Muscle of arm (tissue), 14 donors: ENCODE measurements at places on chromosomes 4 and X. TPM values are rescaled to one million over a fixed set of nuclear protein-coding genes. Genes with fewer than 3 reads are reported as not detected.

DNA sequence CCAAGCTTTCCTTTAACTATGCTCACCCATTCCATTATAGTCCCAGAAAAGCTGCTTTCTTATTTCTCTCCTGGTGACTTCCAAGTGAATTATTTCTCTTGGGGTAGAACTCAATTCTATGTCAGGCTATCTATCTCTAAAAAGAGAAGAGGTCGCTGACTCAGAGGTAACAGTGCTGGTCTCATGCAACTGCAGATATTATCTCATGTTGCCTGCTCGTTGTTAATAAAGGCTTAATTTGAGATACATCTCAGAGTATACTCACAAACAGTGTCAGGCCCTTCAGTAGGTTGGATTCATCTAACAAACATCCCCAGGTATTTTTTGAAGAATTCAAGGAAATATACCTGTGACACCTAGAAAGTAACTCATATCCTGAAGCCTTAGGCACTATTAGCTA lies 2.7 kb downstream of the TMEM154 start:
- DNase-seq = no peak

GRCh38 chr4:98781641-98782357 lies 123.4 kb upstream of the TSPAN5 start:
- DNase-seq = no peak

DNA sequence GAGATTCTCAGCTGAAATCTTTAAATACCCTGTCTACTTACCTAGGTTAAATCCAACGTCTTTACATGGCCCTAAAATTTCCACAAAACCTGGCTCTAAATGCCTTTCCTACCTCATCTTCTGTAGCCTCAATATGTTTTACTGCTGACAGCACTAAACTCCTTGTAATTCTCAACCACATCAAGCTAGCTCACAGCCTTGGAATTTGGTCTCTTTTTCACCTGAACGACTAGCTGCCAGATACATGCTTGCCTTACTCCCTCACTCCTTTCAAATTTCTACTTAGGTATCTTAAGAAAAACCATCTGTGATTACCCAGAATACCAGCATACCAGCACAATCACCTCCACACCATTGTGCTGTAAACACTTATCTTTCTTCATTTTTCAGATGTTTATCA lies 635.6 kb upstream of the PCDH10 start:
- DNase-seq = no peak

GRCh38 chrX:132561483-132561882 lies 72.6 kb upstream of the MBNL3 start:
- DNase-seq = no peak

GRCh38 chrX:11351375-11352295 lies 58.4 kb downstream of the AMELX start:
- peak; percentile 46 for DNase-seq

SPATA4 gene
- polyA plus RNA-seq = 0.56 TPM

- DNase-seq = no peak
These were observed 46.7 kb downstream of the TMEM154 start for GRCh38 chr4:152633118-152633517.

- DNase-seq = no peak
These were observed 20.3 kb downstream of the ATP8A1 start for GRCh38 chr4:42636645-42636949.

DNA sequence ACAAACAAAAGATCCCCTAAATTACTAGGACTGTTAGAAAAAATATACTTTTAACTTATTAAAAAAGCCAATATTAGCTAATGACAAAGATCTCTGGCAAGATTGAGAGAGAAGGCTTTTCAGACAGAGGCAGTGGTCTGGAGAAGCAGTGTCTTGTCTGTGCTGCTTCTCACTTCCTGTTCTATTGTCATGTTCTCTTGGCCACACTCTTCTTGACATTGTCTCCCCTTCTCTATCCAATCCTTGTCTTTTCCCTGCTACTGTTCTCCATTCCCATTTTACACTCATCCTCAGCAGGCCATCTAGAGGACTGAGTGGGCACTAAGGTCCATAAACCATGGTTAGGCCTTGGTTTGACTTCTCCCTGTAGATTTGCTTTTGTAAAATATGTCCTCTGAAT lies 14.0 kb upstream of the TAPT1 start:
- DNase-seq = no peak

NIPAL1 gene
- polyA plus RNA-seq = 3.8 TPM

GRCh38 chrX:33211356-33212260 lies at the start of gene DMD:
Gene DMD (minus strand): TSS chrX:33211549. CDS start chrX:33211312, 237 bp downstream.
- DNase-seq = peak; percentile 78
